ENCODE measurements at places on chromosomes 11 and 22. TPM values are rescaled to one million over a fixed set of nuclear protein-coding genes. Genes with fewer than 3 reads are reported as not detected.

Gene RNF214
- total RNA-seq, result 17.9 TPM

Gene NXPE1
- not detected for total RNA-seq

Gene RHOD
- 18.3 TPM for total RNA-seq

Gene CRYAB
- 295 TPM for total RNA-seq

Gene NTM
- total RNA-seq, result 1.5 TPM

Gene CHRNA10
- total RNA-seq, result 0.49 TPM

Gene KREMEN1
- total RNA-seq, result 15.9 TPM

Gene VSTM5
- not detected for total RNA-seq

Gene CEND1
- not detected for total RNA-seq

Gene ARHGAP8
- 1.3 TPM for total RNA-seq

Gene SLC6A5
- total RNA-seq, result not detected

Gene PLA2G3
- not detected for total RNA-seq

Gene ELF5
- total RNA-seq, result not detected

Gene KIRREL3
- total RNA-seq, result not detected

Gene GLYATL1
- not detected for total RNA-seq

Gene PHLDB1
- 137 TPM for total RNA-seq

Gene SCGB1D2
- total RNA-seq, result not detected

Gene NPTXR
- total RNA-seq, result 2.4 TPM

Gene MYH9
- 217 TPM for total RNA-seq

Gene IL17REL
- not detected for total RNA-seq

Gene MMP8
- 11.7 TPM for total RNA-seq

Gene CHEK2
- total RNA-seq, result 5.5 TPM

Gene TSSK2
- total RNA-seq, result not detected

Gene MMP13
- total RNA-seq, result not detected

Gene TEX54
- not detected for total RNA-seq

Gene C1QTNF4
- 0.82 TPM for total RNA-seq

Gene PDE2A
- total RNA-seq, result 63.4 TPM

Gene PKNOX2
- total RNA-seq, result 4.3 TPM

Gene IRF7
- 21.1 TPM for total RNA-seq
